Stomach (tissue), 19 donors: ENCODE measurements at places on chromosomes 11 and 22. TPM values are rescaled to one million over a fixed set of nuclear protein-coding genes. Genes with fewer than 3 reads are reported as not detected.
A peak's percentile ranks its signal among the peaks of the same experiment; 100 is the strongest.

GRCh38 chr11:58059007-58059350 lies 28.2 kb downstream of the OR6Q1 start:
- H3K27me3 ChIP-seq, result no peaks in the 10 kb centered on the region
- peak; percentile 56 for DNase-seq
- peak overlapping the region; percentile 28 for H3K27ac ChIP-seq
- no peak overlapping the region for H3K4me3 ChIP-seq

- H3K27ac ChIP-seq, result no peak overlapping the region
- H3K36me3 ChIP-seq, result no peaks in the 10 kb centered on the region
- no peak for DNase-seq
- peaks cover 3% of the 10 kb centered on the region for H3K27me3 ChIP-seq
- no peak overlapping the region for H3K4me3 ChIP-seq
These were observed 556 bp downstream of the CRYBB2 start for GRCh38 chr22:25219948-25220442.

The RHOD gene
- 38.5 TPM for total RNA-seq

GRCh38 chr11:128473636-128474035 lies 113.7 kb downstream of the ETS1 start:
- H3K4me3 ChIP-seq, result no peak overlapping the region
- no peak overlapping the region for H3K27ac ChIP-seq
- H3K27me3 ChIP-seq, result no peaks in the 10 kb centered on the region
- H3K36me3 ChIP-seq, result peaks cover 30% of the 10 kb centered on the region
- peaks cover 90% of the 10 kb centered on the region for H3K4me1 ChIP-seq
- no peak for DNase-seq

GRCh38 chr11:73189315-73189714 lies 28.8 kb upstream of the P2RY2 start:
- peak overlapping the region; percentile 35 for H3K27ac ChIP-seq
- H3K27me3 ChIP-seq, result no peaks in the 10 kb centered on the region
- no peaks in the 10 kb centered on the region for H3K36me3 ChIP-seq

GRCh38 chr11:118715837-118716260 lies 36.4 kb upstream of the TREH start:
- H3K4me1 ChIP-seq, result peaks cover 9% of the 10 kb centered on the region
- DNase-seq, result no peak
- no peaks in the 10 kb centered on the region for H3K36me3 ChIP-seq
- H3K27me3 ChIP-seq, result no peaks in the 10 kb centered on the region
- H3K27ac ChIP-seq, result peak overlapping the region; percentile 56

- H3K36me3 ChIP-seq, result peaks cover 44% of the 10 kb centered on the region
- peaks cover 10% of the 10 kb centered on the region for H3K4me1 ChIP-seq
- peak within 1 kb of the TSS; percentile 13 for H3K27ac ChIP-seq
- H3K4me3 ChIP-seq, result peak within 1 kb of the TSS; percentile 46
These were observed at the start of gene LRRN4CL for GRCh38 chr11:62689421-62690183. Gene LRRN4CL (minus strand): TSS chr11:62689530. CDS start chr11:62688508, 1,022 bp downstream.

- peak overlapping the region; percentile 87 for H3K27ac ChIP-seq
- no peak overlapping the region for H3K4me3 ChIP-seq
- DNase-seq, result no peak
These were observed 15.0 kb downstream of the SLC43A1 start for GRCh38 chr11:57500515-57500914.
